ENCODE measurements at places on chromosomes 7 and 10.

GRCh38 chr7:115387137-115387536 lies 465.2 kb downstream of the MDFIC start:
- no peak for DNase-seq

DNA sequence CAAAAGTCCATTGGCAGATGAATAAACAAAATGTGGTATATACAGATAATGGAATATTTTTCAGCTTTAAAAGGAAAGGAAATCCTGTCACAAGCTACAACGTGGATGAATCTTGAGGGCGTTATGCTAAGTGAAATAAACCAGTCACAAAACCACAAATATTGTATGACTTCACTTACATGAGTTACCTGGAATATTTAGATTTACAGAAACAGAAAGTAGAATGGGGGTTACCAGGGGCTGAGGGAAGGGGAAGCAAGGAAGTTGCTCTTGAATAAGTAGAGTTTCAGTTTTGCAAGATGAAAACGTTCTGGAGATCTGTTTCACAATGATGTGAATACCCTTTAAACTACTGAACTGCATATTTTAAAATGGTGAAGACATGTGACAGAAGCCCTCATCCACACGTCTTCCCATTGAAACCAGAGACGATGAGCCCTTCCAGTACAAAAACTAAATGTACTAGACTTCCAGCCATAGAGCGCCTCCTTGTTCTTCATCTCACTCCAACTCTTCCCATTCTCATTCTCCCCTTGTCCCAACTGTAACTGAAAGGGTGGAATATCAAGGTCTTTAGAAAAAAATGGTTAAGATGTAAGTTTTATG lies 62.4 kb downstream of the MICU1 start:
- no peak for DNase-seq

DNA sequence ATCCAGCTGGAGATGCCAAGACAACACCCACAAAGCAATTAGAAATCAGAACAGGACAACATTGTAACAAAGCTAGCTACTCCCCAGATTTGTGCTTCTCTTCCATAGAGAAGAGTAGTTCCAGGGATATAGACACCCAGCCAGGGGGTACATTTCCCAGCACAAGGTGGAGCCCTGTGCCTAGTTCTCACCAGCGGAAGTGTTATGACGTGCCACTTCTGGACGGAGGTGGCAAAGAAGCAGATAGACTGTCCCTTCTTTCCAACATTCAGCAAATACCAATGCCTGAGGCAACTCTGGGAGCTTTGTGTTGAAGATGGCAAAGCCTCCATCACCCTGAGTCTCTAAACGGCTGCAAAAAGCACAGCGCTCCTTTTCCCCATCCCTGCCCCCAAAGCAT lies 23.4 kb upstream of the GSAP start:
- DNase-seq: peak; percentile 48

DNA sequence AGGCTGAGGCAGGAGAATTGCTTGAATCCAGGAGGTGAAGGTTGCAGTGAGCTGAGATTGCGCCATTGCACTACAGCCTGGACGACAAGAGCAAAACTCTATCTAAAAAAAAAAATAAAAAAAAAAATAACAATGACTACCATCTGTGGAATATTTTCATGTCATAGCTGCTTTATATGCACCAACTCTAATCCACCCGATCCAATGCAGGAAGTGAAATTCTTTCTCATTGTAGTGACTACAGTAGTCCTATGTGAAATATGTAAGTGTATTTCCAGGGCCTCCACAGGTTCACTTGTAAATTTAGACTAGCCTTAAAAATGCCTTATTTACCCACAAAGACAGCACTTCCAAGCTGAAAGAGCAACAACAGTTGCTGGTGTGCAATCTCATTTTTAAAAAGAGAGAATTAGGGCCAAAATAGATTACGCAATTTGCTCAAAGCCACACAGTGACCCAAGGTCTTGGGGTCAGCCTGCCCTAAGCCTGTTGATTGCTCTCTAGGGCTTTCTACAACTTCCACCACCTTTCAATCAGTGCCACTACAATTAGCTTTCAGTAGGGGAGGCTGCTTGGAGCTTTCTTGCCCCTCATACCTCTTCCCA lies 25.8 kb upstream of the EGFR start:
- peak; percentile 20 for DNase-seq

DNA sequence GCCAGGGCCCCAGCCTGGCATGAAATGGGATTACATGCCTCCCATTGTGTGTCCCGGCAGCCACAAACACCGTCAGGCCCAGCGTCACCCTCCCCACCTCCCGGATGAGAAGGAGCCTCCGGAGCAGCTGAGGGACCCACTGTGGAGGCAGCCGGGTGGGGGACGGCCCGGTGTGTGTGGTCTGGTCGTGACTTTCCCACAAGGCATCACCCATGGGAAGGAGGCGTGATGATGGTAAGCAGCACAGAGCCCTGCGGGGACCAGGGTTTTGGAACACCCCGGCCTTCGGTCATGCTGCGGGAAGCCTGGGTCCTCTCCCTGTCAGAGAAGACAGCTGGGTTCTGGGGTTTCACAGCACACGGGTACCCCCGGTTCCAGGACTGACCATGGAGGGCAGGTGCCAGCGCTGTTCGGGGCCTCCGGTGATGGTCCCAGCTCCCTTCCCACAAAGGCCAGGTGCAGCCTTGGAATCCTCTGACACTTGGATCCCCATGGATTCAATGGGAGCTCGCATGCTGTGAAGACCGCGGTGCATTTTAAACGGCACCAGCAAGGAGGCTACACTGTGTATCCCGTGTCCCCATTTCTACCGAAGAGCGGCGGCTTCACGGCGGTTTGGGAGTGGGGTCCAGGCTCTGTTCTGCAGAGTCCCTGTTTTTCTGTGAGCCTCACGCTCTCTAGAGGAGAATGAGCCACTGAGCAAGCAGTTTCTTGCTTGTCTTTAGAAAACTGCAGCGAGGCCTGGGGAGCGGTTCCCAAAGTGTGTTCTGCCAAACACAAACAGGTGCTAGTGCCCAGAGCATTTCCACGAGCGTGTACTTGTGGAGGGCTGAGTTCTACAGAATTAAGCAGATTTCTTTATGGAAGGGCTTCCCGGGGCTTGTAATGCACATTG lies 336.0 kb downstream of the ADARB2 start:
- DNase-seq: no peak

- peak; percentile 94 for DNase-seq
Observed at GRCh38 chr7:44259547-44260457, 59.0 kb downstream of the YKT6 start.

DNA sequence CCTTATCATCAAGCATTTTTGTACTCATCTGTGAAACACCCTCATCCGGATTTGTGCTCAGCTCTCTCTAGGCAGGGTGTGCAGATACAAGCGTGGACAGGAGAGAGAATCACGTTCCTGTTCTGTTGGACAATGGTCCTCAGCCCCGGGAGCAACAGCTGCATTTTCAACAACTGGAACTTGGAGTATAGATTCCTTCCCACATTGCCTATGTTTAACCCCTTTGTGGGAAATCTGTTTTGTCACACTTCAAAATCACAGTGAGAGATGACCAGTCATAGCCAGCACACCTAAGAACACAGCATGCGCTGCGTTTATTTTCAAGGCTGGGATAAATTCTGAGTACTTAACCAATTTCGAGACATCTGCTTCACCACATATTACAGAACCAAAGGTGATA lies 32.5 kb downstream of the MAP3K8 start:
- no peak for DNase-seq

DNA sequence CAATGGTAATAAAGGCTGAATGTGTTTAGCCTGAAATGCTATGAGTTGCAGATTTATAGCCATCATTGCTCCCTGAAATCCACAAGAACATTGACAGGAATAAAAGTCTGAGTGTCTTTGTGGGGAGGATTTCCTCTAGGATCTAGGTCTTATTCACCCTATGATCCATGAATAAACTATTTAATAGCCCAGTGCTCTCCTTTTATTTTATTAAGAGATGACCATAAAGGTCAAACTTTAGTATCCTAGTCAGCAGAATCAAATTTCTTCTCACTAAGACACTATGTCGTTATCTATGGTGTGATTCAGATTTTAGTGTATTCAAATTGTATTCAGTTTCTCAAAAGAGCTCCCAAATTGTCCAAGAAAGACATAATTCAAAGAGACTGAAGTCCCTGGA lies 67.8 kb upstream of the AKR1E2 start:
- peak; percentile 58 for DNase-seq

DNA sequence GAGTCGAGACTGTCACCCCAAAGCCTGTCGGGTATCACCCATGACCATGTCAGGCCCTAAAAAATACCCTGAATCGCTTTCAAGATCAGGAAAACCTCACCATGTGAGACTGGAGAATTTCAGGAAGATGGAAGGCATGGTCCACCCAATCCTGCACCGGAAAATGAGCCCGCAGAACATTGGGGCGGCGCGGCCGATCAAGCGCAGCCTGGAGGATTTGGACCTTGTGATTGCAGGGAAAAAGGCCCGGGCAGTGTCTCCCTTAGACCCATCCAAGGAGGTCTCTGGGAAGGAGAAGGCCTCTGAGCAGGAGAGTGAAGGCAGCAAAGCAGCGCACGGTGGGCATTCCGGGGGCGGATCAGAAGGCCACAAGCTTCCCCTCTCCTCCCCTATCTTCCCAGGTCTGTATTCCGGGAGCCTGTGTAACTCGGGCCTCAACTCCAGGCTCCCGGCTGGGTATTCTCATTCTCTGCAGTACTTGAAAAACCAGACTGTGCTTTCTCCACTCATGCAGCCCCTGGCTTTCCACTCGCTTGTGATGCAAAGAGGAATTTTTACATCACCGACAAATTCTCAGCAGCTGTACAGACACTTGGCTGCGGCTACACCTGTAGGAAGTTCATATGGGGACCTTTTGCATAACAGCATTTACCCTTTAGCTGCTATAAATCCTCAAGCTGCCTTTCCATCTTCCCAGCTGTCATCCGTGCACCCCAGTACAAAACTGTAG lies 176.2 kb downstream of the RTKN2 start:
- DNase-seq: no peak

DNA sequence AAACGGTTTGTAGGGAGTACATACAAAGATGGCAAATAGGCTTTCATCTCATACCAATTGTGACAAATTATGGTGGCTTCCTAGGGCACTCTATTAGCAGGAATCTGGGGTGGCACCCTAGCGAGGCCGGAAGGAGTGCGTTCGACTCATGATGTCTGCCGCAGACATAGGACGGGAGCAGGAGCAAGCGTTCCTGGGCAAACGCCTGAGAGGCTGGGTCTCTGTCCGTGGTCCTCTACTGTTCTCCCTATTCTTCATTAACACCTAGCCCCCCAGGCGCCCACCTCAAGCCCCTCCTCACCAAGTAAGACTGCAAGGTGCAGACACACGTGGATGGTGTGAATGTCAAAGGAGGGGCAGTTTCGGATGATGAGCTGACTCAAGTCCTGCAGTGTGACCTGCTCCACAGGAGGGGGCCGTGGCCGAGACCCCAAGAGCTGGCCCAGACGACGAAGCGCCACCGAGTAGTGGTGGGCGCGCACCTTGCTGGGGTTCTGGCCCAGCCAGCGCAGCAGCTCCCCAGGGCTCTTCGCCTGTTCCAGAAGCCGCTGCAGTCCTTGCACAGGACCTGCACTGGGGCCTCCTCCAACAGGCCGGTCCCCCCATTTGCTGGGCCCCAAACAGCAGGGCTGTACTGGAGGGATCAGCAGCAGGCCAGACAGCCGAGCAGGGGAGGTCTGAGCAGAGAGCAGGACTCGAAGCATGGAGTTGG lies 1.3 kb downstream of the FASTK start:
- no peak for DNase-seq

- peak; percentile 8 for DNase-seq
Observed at GRCh38 chr7:108156897-108157605, 26.9 kb upstream of the LAMB4 start.

DNA sequence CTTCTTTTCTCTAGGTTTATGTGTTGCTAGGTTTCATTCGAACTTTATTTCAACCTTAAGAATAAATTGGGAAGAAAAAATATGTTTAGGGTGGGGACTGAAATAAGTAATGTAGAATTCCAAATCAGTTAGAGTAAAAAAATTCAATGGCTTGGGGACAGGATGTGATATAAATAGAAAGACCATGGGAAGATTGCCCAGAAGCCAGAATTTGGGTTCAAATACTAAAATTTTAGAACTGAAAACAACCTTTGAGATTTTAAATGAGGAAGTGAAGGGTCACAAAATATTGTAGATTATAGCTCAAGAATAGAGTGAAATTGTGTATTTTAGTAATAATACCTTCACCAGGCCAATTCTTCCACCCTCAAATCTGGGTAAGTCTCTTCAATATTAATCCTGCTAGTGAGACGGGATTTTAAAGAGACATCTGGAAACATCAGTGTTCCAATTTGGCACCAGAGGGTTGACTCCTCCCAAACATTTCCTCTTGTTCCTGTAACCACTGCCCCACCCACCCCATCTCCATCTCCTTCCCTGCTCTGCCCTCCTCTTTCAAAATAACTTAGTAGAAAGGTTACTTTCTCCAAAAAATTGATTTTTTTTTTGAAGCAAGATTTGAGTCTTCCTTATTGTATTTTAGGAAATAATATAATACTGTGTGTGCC lies 51.3 kb upstream of the FAM3C start:
- no peak for DNase-seq

GRCh38 chr7:4079956-4080355 lies 602.1 kb upstream of the FOXK1 start:
- no peak for DNase-seq

GRCh38 chr7:2934984-2935740 lies 91.1 kb upstream of the GNA12 start:
- DNase-seq: no peak

DNA sequence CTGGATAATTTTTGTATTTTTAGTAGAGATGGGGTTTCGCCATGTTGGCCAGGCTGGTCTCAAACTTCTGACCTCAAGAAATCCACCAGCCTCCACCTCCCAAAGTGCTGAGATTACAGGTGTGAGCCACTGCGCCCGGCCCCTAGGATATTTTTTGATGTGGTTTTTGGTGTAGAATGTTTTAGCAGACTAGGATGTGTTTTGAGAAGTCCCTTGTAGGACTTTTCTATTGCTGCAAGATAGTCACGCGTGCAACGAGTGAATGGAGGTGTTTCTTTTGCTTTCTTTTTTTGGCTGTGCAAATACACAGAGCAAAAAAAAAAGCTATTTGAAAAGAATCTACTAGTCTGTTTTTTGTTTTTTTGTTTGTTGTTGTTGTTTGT lies 29.8 kb upstream of the KLF6 start:
- DNase-seq: no peak

GRCh38 chr10:48237259-48238250 lies 36.9 kb downstream of the FRMPD2 start:
- DNase-seq: no peak

GRCh38 chr7:135459076-135459475 lies 50.8 kb downstream of the CNOT4 start:
- DNase-seq: no peak

DNA sequence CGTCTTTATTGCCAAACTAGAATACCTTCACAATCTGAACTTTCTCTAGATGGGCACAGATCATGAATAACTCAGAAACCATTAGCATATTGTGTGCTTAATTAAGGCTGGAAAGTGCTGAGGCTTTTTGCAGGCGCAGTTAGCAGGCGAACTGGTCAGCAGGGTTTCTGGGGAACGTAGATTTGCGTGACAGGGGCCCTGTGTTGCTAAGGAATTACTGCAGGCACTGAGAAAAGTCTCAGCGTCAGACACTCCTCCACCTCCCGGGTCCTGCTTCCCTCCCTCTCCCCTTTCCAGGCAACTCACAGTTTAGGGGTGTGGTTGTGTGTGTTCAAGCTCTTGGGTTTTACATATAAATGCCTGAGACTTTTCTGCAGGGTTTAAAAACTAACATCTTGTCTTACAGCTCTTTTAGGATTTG lies 2.2 kb downstream of the MAP3K8 start:
- DNase-seq: peak; percentile 47
